NCI-H510A (cell line): ENCODE measurements at places on chromosomes 1 and 21.

DNA sequence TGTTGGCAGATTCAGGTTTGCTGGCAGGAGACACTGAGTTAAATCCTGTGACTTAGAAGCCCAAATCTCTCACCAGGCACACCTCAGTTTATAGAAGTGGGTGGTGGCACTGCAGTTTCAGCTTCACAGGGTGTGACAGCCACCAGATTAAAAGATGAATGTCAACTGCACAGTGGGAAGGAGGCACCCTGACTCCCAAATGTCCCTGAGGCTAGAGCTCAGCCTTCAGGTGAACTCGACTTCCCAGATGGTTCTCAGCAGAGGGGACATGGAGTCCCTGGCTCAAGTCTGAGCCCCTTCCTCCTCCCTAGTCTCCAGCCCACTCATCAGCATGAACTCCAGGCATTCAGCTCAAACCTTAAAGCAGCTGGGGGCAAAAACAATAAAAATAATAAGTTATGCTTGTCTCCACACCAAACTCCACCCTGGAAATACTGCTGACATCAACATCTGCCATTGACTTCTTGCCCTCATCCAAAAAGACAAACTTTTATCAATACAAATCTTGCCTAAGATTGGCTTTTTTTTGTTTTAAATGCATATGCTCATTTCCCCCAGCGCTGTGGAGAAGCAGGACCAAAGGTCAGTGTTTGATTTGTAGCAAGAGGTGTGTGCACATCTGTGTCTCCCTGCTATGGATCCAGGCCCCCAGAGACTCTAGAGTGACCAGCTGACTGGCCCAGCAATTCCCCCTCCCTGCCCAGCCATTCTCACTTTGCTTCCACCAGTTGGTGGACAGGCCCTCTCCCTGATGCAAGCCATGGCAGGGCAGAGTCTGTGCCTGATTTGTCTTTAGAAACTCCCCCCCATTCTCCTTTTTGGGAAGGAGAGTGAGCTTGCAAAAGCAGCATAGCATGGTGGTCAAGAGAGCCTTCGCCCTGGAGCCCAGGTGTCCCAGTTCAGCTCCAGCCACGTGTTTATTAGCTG, 18.5 kb upstream of the S100A7 start:
- DNase-seq: no peak

DNA sequence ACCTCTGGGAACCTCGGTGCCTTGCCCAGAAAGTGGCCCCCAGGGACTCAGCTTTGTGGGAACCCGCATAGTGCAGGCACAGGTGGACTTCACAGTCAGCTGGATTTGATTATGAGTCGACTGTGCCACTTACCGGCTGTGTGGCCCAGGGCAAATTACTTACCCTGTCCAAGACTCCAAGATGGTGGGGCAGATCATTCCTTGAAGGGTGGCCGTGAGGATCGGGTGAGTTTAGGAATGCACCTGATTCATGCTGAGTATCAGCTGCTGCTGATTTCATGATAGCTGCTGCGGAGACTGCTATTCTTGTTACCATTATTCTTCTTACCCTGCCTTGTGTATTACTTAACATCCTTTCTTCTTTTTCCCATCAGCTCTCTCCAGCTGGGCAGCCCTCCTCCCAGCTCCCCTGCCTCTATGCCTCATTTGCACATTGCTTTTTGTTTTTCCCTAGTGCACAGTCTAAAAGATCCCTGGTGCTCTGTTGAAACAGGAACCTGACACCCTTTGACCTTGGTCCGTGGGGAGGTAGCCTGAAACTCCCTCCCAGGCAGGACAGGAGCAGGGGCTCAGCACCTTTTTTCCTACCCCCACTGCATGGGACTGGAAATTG, 40.5 kb upstream of the FHAD1 start:
- DNase-seq: no peak

GRCh38 chr1:164880199-164880598, 321.2 kb downstream of the PBX1 start:
- no peak for DNase-seq

GRCh38 chr1:15116966-15117365, 36.6 kb upstream of the TMEM51 start:
- no peak for DNase-seq

DNA sequence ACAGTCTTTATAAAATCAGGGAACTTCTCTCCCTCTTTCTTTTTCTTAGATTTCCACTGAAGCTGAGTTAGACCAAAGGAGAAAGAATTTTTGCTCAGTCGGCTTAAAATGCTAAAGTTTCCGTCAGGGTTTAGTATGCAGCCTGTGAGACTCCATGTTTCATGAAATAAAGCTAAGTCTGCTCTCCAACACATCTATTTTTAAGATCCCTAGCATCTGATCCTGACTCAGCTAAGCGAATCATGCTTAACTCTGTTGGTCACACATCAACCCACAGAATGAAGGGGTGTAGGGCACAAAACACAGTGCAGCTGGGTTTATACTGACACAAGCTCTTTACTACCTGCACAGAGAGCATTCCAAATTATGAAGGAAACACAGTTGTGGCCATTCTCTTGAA, 102.4 kb upstream of the ZNF281 start:
- DNase-seq: no peak

DNA sequence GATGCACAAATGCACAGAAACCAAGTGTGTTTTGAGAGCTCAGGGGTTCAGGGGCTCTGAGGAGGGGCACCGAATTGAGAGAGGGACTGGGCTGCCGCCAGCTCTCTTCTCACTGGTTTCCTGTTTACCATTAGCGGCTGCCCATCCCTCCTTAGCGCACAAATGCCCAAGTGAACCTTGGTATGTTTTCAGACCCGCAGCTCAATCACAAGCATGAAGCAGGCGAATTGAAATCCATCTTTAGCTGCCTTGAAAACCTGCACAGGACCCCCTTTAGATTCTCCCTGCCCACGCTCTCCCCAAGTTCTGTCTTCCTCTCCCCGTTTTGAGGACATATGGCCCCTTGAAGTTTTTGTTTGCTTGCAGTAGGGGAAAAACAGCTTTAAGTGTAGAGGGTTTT, 61.1 kb upstream of the ACOT11 start:
- no peak for DNase-seq

DNA sequence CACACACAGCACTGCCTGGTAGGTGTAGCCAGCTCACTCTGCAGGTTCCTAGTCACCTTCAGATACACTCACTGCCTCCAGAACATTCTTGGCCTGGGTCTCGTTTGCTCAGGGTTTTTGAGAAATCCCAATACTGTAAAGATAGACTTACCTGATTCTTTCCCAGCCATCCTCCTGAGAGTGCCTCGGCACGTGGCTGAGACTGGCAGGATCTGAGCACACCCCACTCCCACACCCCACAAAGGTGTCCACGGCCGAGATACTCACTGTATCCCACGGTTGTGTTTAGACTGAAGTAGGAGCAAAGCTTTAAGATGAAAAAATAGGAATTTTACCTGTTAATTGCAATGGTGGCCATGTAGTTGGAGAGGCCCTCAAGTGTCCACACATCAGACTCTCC, 33.4 kb downstream of the SNAP47 start:
- DNase-seq: no peak

GRCh38 chr1:3981746-3982505, 81.9 kb upstream of the C1orf174 start:
- no peak for DNase-seq

DNA sequence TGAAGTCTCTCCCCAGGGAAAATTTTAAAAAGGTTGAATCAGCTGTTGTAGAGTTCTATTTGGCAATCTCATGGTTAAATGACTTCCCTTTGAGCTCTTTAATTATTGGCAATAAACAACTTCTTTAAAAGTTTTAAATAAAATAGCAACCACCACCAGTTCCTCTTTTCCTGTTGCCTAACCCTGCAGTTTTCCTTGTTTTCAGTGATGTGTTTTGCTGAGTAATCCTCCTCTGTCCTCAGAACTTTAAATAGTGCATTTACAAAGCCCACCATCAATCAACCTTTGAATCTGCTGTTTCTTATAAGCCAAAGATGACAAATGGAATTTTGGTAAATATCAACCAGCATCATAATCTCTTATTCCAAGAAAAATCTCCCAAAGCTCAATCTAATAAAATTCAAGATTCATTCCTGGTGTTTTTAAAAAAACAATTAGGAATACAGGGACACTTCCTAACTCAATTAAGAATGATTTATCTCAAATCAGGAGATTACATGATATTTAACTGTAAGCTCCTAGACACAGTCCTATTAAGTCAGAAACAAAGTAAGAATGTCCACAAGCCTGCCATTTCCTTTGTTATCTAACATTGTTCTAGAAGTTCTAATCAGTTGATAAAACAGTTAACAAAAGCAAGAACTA, 14.8 kb downstream of the AVPR1B start:
- no peak for DNase-seq

- no peak for DNase-seq
Observed at GRCh38 chr1:167059045-167059808, 30.9 kb downstream of the GPA33 start.

DNA sequence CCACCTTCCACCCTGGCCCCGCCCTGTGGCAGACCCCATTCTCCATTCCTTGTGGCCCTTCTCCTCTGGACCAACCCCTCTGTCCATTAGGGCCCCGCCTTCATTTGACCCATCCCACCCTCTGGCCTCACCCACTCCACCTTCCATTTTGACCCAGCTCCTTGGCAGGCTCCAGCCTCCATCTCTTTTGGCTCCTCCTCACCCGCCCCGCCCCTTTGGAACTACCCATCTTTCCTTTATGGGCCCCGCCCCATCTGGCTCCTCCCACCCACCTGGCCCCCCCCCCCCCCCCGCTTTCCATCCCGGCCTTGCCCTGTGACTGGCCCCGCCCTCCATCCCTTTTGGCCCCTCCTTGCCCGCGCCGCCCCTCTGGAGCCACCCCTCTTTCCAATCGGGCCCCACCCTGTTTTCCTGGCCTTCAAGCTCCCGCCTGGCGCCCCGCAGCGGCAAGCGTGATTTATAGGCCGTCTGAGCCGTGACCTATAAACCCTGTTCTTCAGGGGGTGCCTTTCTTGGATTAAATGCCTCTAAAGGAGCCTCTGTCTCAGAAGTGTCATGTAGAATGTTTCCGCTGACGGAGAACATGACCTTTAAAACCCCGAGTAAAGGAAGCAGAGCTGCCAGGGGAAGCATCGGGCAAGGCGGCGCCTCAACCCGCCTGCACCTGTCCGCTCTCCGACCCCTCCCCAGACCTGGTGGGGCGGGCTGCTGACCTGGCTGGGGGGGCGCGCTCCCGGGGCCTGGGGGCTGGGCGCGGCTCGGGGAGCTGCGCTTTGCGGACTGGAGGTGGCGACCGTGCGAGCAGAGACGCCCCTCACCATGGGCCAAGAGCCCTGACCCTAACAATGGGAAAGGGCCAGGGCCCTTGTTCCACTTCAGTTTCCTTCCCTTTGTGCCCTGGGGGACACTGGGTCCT, 178.0 kb downstream of the CAMTA1 start:
- DNase-seq: no peak

- no peak for DNase-seq
Observed at GRCh38 chr21:28357743-28358142, 634.9 kb downstream of the LTN1 start.

- no peak for DNase-seq
Observed at GRCh38 chr1:179269071-179269470, 24.5 kb upstream of the SOAT1 start.

- peak; percentile 66 for DNase-seq
Observed at GRCh38 chr1:94713472-94714141, 106.5 kb upstream of the SLC44A3 start.

- DNase-seq: no peak
Observed at GRCh38 chr1:154867841-154868605, 2.1 kb downstream of the KCNN3 start.

DNA sequence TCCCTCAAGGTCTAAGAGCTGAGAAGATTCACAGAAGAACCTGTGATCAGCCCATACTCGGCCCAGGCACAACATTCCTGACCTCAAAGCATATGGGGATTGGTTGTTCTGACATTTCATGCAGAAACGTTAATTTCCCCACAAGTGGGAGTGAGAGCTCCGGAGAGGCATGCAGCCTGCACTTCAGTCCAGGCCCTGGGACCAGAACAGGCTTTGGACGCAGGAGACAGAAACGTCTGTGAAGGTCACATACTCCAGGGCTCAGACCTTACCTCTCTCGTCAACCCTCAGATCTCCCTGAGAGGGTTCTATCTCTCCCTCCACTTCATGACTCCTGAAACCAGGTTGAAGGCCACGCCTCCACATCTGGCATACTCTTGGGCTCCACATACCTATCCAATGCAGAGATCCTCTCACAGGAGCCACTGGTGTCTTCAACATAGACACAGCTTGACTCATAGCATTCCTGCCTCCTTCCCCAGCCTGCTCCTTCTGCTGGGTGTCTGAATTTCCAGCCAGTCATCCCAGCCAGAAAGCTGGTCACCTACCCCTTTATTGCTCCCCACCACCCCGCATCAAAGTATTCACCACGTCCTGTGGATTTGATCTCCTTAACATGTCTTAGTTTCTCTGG, 149.2 kb downstream of the OMA1 start:
- no peak for DNase-seq

DNA sequence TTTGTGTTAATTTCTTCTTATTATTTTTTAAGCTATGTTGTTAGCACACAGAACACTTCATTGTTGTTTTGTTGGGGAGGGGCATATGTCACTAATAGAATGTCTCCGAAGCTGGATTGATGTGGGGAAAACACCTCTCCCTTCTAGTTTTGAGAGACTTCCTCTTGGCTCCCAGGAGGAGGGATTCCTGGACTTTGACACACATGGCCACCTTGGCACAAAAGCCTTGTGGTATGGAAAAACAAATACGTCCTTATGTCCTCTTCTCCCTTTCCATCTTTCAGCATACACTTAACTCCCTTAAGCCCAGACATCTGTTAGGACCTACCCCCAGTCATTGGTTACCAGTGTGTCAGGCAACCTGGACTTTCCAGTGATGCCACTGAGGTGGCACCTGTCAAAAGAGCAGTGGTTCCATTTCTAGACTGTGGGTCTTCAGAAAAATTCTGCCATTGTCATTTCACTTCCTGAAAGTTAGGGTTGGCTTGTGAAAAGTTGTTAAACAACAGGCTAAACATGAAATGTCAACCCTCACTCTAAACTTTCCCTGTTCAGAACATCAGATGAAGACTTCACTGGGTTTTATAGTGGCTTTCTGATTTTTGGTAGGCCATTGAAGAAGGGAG, 12.5 kb upstream of the ABCB10 start:
- peak; percentile 10 for DNase-seq
